ENCODE measurements at places on chromosomes 11 and 22. TPM values are rescaled to one million over a fixed set of nuclear protein-coding genes. Genes with fewer than 3 reads are reported as not detected.
A peak's percentile ranks its signal among the peaks of the same experiment; 100 is the strongest.

SGSM1 gene
- total RNA-seq, result 2.9 TPM

DNA sequence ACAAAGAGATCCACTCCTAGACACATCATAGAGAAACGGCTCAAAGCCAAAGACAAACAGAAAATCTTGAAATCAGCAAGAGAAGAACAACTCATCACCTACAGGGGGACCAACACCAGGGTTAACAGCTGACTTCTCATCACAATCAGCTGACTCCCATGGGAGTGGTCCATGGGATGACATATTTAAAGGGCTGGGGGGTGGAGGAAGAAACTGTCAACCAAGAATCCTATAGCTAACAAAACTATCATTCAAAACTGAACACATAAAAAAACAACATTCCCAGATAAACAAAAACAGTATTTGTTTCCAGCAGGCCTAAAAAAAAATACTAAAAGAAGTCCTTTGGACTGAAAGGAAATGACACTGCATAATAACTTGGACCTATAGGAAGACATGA is 86.7 kb downstream of the APOL5 start:
- H3K4me3 ChIP-seq, result no peak overlapping the region
- H3K27ac ChIP-seq, result no peak overlapping the region
- H3K27me3 ChIP-seq, result no peaks in the 10 kb centered on the region
- H3K4me1 ChIP-seq, result peaks cover 27% of the 10 kb centered on the region
- no peak for DNase-seq

DNA sequence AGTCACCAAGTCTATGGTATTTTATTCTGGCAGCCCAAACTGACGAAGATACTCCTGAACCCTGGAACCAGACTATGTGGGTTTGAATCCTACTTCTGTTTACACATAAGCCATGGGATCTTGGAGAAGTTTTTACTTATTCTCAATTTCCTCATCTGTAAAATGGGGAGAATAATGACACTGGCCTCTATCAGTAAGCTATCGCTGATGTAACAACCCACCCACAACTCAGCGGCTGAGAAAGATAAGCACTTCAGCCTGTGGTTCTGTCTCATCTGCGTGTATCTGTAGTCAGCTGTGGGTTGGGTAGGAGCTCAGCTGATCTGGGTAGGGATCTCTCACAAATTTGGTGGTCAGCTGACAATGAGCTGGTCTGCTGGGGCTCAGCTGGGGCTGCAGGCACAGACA is 68.0 kb upstream of the ALX4 start:
- H3K4me1 ChIP-seq, result no peaks in the 10 kb centered on the region
- H3K27me3 ChIP-seq, result no peaks in the 10 kb centered on the region
- no peak overlapping the region for H3K4me3 ChIP-seq
- no peaks in the 10 kb centered on the region for H3K36me3 ChIP-seq

GRCh38 chr11:57530596-57531507 is at the start of gene TIMM10:
Gene TIMM10, minus strand, starts transcription at chr11:57530754. Its CDS starts 565 bp downstream, at chr11:57530189.
- H3K4me1 ChIP-seq, result peaks cover 12% of the 10 kb centered on the region
- peak; percentile 99 for DNase-seq
- peak within 1 kb of the TSS; percentile 57 for H3K27ac ChIP-seq
- peak within 1 kb of the TSS; percentile 62 for H3K4me3 ChIP-seq
- no peaks in the 10 kb centered on the region for H3K27me3 ChIP-seq

PYGM gene
- total RNA-seq, result 0.98 TPM

DNA sequence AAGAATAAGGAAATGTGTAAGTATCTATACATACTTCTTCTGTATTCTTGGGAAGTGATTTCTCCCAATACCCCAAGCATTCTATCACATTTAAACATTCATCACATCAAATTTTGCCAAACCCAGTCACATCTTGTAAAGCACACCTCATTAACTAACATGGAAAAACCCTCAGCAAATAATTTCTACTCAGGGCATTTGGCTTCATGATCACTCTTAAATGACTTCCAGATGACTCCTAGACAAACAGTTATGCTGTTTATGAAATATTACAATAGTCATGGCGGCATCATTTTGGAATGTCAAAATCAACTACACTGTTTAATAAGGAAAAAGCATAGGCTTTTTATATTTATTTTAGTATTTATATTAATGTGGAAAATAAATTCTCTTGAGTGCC is 47.3 kb upstream of the CCDC34 start:
- no peak overlapping the region for H3K27ac ChIP-seq
- no peak overlapping the region for H3K4me3 ChIP-seq
- H3K27me3 ChIP-seq, result no peaks in the 10 kb centered on the region
- no peak for DNase-seq

IGF2 gene
- total RNA-seq, result 56.5 TPM

DNA sequence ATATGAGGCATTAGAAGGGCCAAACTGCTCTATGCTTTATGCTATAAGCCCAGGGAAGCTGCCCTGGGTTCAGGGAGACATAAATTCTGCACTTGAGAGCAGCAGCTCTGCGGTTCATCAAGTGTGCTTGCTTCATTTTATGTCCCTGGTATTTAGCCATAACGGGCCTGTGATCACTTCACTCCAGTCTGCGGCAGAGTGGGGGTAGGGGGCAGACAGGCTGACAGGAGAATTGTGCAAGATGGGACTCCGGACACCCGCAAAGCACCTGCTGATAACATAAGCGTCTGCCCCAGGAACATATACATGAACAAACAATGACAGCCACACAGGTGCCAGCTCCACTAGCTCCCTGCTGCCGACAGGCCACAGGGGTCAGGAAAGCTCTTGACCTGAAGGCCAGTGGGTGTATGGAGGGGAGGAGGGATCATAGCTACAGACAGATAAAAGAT is 56.1 kb downstream of the SMCO4 start:
- no peak for DNase-seq
- H3K36me3 ChIP-seq, result no peaks in the 10 kb centered on the region

PAAF1 gene
- total RNA-seq, result 4.2 TPM

MS4A12 gene
- not detected for total RNA-seq

All from vagina (tissue), 2 donors.